ENCODE measurements at places on chromosomes 12 and 14.

DNA sequence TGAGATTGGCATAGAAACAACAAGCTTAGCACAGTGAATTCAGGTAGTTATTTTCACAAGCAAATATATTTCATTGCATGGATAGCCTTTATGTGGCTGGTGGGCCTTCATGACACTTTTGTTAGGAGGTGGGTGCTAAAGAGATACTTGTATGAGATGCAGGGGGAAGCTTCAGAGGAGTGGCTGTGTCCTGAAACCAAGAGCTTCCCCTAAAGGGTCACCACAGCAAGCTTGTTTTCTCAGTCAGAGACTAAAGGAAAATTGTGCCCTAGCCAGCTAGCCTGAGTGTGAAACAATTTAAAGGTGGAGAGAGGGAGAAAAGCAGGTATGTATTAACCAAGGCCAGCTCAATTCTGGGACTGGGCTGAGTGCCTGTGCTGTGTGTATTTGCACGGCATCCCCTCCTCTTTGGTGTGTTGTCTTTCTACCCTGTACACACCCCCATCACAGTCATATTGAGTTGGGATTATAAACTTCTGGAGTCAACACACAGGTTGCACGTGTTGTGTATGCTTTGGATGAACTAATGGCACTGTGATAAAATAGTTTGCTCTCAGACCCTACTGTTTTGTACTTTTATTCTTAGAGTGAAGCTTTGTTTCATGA, 79.2 kb downstream of the RASSF8 start:
- DNase-seq, result no peak

GRCh38 chr12:94046626-94047410, 101.6 kb upstream of the PLXNC1 start:
- DNase-seq, result no peak

- no peak for DNase-seq
Measured at GRCh38 chr12:131920902-131921840, 7.9 kb upstream of the PUS1 start.

DNA sequence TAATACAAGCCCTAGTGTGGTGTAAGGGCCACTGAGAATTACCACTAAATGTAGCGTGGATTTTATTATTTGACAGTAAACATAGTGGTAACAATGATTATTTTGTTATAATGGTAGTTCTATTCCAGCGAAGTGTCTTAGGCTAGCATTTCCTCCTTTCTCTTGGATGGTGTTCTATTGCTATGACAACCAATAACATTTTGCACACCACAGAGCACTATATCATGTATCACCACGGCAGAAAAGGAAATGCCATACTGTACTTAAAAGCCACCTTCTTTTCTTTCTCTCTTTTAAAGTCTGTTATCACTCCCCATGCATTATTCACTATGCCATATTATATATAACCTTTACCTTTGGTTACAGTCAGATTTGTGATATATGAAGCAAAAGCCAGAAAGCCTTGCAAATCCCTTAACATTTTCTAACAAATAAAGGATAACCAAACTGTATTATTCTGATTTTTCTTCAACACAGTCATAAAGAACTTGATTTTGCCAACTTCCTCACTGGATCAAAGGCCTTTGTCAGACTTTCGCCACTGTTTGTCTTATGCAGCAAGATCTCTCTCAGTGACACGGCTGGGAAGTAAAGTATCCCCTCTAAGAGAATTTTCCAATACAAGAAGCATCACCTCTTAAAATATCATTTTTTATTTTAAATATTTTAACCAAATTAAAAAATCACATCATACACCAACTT, 195.8 kb downstream of the FOXN3 start:
- DNase-seq, result no peak

Data from H54 (cell line).